ENCODE measurements at places on chromosomes 4 and X. TPM values are rescaled to one million over a fixed set of nuclear protein-coding genes. Genes with fewer than 3 reads are reported as not detected.
A peak's percentile ranks its signal among the peaks of the same experiment; 100 is the strongest.

GRCh38 chrX:57289089-57289488 lies 2.6 kb downstream of the FAAH2 start:
- DNase-seq, result no peak

GRCh38 chrX:150680974-150681373 lies 12.2 kb upstream of the MTMR1 start:
- no peak for DNase-seq

DNA sequence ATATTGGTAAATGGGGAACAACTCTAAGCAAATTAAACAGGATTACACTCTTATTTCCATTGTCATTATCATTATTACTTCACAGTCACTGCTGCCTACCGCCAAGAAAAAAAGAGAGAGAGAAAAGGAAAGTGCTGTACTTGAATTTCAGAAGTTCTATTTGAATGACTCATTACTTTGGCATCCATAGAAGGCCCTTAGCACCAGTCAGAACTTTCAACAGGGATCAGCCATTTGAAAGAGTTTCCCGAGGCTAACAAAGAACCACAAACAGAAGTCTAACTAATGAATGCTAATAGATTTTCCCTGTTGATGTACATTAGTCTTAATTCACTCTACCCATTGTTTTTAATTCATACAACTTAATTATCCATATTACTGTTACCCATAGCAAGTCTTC lies 116.3 kb downstream of the SHROOM4 start:
- no peak for DNase-seq

DNA sequence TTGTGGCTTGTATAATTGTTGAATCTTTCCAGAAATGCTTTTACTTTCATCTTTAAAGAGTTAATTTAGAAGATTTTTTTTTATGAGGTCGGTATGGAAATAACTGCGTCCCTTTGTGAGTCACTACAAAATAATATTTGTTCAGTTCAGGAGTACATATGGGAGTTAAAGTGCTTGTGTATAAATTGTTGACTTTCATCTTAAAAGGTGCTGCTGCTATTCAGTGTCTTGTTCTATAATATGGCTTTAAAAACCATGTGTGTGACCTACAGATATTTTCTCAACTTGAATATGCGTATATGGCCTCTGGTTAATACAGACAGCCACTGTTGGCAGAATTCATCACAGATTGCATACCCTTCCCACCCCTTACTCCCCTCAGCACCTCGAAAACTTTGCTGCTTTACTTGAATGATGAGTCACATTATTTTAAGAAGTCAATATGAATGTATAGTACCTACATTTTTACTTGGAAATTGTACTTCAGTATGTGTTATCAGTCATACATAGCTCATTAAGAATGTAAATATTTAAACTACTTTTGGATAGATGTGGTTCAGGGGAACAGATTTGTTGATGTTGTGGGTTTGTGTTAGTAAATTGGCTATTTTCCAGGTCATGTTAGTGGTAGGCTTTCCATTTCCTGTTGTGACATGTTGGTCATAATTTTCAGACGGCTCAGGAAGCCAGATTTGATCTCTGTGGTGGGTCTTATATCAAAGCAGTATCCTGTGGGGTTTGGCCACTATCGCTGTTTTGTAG lies 1.5 kb downstream of the CLCN3 start:
- DNase-seq, result no peak

- no peak for DNase-seq
Observed at GRCh38 chr4:80077639-80078038, 4.6 kb upstream of the ANTXR2 start.

DNA sequence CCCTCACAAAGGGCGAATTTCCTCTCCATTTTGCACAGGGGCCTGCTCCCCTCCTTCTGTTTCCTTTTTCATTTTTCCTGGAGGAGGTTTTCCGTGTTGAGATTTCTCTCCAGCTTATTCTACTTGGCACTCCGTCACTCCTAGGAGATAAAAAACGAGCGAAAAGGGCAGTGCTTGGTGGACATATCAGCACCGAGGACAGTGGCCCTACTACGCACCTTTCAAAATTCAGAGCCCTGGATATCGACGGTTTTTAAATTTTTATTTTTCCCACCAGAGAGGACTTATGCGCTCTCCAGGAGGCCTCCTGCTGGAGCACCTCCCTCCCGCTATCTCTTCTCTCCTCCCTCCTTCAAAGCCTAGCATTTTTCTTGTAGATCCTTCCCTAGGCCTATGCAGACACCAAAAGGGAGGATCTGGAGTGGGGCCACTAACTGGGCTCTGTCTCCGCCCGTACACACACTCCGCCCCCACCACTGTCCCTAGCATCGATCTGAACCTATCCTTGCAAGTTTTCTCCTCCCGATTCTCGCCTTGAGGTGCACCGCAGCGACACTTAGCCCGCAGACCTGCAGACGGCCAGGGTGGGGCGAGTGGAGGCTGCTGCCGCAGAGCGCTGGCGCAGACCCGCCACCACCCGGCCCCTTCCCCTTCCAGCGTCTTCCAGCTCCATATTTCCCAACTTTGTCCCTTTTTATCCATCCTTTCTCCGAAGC lies 8.5 kb upstream of the TCEAL9 start:
- DNase-seq, result no peak

GRCh38 chr4:7821245-7822136 lies 118.2 kb downstream of the AFAP1 start:
- no peak for DNase-seq

- no peak for DNase-seq
Observed at GRCh38 chrX:152170621-152171020, 32.2 kb upstream of the MAGEA10 start.

- DNase-seq, result no peak
Observed at GRCh38 chr4:180240670-180241069, 2002.5 kb upstream of the TENM3 start.

DNA sequence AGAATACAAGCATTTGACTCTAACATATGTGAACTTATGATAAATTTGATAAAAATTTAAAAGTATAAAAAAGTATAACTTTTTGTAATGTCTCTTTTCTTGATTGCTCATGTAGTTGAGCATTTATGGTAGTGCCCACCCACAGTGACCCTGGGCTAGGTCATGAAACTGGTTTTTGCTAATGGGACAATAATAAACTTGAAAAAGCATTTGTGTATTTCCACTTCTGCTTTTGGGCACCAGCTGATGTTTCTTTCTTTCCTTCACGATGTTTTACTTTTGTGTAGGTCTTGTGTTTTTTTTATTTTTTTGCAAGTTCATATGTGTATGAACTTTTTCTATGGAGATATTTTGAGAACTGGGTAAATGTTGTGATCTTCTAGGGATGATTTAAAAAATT lies 313.1 kb downstream of the CBLL2 start:
- no peak for DNase-seq

- no peak for DNase-seq
Observed at GRCh38 chrX:153438532-153438931, 7.3 kb downstream of the TREX2 start.

- DNase-seq, result peak; percentile 85
Observed at GRCh38 chrX:91434351-91435168, at the start of gene PABPC5. Gene PABPC5 (plus strand): TSS chrX:91434839. CDS start chrX:91435578, 739 bp downstream.

- DNase-seq, result no peak
Observed at GRCh38 chrX:39853417-39854030, 244.2 kb downstream of the BCOR start.

DNA sequence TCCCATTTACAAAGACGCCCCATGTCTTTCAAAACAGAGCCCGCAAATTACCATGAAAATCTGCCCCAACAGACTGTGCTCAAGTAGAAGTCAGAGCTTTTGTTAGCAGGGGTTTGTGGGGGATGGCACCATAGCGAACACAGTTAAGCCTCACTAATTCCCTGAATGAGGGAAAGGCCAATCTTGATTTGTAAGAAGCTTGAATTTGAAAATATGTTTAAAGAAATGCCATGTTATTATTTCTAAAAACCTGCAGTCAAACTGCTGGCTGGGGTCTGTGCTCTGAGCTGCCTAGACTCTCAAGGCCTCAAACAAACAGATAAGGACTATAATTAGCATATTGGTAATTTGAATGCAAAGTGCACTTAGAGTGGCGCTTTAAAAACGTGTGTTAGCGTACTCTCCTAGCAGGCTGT lies 9.4 kb upstream of the PAK3 start:
- DNase-seq, result no peak

DNA sequence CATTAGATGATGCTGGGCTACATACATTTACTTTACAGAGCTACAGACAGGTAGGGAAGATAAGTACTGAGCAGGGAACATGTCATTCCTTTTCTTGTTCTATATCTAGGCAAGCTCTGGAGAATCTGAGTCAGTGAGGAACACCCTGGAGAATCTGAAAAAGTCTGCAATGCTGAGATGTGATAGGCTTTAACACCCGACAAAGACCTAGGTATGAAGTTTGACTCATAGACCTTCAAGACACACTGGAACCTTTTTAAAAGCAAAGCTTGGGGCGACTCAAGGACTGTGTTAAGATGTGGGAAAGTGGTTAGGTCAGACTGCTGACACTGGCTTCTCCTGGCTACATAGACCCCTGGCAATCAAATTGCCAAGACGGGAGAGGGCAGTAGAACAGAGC lies 42.8 kb downstream of the OSTC start:
- no peak for DNase-seq

DNA sequence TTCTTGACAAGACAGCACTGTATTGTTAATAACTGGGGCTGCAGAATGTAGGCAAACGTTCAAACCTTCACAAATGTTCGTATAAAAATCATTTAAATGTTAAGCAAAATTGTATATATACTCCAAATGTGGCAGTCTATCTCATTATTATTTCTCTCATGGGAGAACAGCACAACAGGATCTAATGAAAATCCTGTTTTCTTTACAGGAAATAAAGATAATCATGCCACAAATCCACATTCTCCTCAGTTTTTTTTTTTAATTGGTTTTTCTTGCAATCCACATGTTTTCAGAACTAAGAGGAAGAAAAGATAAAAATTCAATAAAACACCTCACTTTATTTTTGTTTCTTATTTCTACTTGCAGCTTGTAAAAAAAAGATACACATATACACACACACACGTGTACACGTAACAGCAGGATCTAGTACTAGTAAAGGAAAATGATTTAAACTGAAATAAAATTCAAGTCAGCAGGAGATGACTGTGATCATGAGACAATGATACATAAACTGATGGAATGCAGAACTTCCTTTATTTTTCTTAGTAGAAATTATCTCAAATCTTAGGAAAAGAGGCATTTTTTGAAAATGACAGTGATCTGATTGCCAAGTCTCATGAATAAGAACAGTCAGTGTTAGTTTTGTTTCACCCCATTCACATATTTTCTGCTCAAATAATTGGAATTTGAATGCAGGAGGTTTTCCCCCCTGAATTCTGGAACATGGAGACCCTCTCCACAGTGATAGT lies 11.3 kb downstream of the APBB2 start:
- no peak for DNase-seq

GRCh38 chr4:174764105-174764729 lies 64.8 kb downstream of the GLRA3 start:
- no peak for DNase-seq

DNA sequence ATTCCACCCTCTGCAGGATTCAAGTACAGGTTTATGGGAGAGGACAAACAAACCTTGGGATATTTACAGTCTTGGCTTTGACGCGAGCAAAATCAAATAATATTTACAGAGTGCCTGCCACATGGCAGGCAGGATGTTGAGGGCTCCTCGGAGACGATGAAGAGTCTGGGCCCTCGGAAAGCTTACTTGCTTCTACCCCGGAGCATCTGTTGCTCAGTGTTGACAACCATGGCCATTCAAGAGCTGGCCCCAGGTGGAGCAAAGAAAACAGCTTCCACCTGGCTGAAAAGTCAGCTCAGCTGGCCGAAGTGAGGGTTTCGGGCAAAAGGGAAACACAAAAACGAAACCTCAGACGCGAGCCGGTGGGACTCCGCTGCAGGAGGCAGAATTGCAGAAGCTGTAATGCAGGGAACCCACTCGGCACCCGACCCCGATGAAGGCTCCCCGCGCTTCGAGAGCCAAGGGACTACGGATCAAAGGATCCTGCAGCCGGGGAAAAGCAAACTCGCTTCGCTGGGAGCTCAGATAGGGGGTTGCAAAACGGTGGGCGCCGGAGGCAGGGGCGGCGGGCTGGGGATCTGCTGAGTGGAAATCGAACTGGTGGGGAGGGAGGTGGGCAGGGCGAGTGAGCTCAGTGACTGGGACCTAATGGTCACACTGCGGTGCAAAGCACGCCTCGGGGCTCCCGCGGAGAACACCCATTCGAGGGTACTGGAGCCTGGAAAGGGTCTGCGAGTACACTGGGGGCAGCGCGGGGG lies 805 bp downstream of the ATP8A1 start:
- DNase-seq, result peak; percentile 25

GRCh38 chr4:138404251-138404650 lies 162.1 kb upstream of the SLC7A11 start:
- no peak for DNase-seq

DNA sequence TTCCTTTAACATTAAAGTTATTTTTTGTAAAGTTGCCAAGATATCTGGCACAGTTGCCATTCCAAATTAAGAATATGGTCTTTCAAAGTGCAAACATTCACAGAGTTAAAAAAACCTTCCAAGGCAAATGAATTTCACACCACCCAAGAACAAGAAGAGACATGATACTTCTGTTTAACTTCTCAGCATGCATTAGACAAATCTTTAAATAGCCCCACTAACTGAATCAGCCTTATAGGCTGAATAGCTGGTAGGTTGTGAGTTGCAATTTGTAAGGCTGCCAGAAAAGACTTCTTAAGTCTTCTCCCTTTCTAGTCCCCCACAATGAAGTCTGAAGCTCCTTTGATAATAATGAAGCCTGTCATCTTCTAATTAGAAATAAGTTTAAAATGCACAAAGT lies 95.6 kb downstream of the MAPK10 start:
- no peak for DNase-seq

- DNase-seq, result no peak
Observed at GRCh38 chr4:180521181-180521580, 1722.0 kb upstream of the TENM3 start.

DNA sequence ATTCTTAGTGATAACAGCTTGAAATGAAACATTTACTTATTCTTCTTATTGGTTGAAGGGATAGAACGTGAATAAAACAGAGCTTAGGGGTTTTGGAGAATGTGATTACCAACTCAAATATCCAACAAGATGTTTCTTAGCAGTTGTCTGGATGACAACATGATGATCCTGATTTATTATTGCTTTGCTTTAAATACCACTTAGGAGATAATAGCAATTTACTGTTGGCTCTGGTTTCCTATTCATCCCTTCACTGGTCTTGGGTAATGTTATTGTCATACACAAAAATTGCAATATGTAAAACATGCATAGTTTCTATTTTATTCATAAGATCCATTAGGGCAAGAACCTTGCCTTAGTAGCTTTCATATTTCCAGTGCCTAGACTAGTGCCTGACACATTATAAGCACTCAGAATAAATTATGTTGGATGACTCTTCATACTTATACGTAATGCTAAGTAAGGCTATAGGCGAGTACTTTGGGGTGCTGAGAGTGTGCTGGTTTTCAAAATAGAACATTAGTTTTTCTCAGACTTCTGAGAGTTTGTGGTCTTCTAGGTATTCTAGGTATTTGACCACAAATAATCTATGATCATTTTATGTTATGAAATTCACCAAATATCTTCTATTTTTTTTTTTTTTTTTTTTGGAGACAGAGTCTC lies 58.6 kb upstream of the PGRMC2 start:
- DNase-seq, result no peak

GRCh38 chrX:115013705-115014104 lies 3.7 kb downstream of the IL13RA2 start:
- no peak for DNase-seq

Gene AMTN
- total RNA-seq, result not detected

Gene GPM6B
- total RNA-seq, result 119 TPM

Gene DMD
- 9.7 TPM for total RNA-seq

Gene ANK2
- 55.6 TPM for total RNA-seq

Gene VSIG4
- total RNA-seq, result not detected

Gene SMIM31
- not detected for total RNA-seq

Gene JAKMIP1
- total RNA-seq, result 0.54 TPM

Gene PPP2R2C
- 0.35 TPM for total RNA-seq

Gene MAGIX
- 1.4 TPM for total RNA-seq

Gene PRICKLE3
- 4.2 TPM for total RNA-seq

Gene BMPR1B
- total RNA-seq, result 26.8 TPM

Gene PNMA3
- 9.8 TPM for total RNA-seq
